ENCODE measurements at places on chromosomes 2 and 18. TPM values are rescaled to one million over a fixed set of nuclear protein-coding genes. Genes with fewer than 3 reads are reported as not detected.

Gene DLGAP1
- total RNA-seq, result 13.6 TPM

Gene SRD5A2
- total RNA-seq, result not detected

Gene EVX2
- 0.76 TPM for total RNA-seq

Gene CFC1
- total RNA-seq, result 1.8 TPM

Gene TFPI
- total RNA-seq, result 0.59 TPM

Gene PLCL1
- total RNA-seq, result 28.8 TPM

Gene RPRM
- 95.9 TPM for total RNA-seq

Gene OXER1
- not detected for total RNA-seq

Gene UGT1A3
- total RNA-seq, result not detected

Gene CXCR1
- total RNA-seq, result not detected

Gene CCDC74B
- 0.29 TPM for total RNA-seq

Gene RTKN
- 88.7 TPM for total RNA-seq

Gene SIX3
- 0.86 TPM for total RNA-seq

Gene SERPINB10
- not detected for total RNA-seq

Gene CKAP2L
- 3.3 TPM for total RNA-seq

Gene LDLRAD4
- total RNA-seq, result 0.29 TPM

Gene DHRS9
- not detected for total RNA-seq

Gene LIMS2
- total RNA-seq, result 0.29 TPM

Gene GALNT14
- total RNA-seq, result 14.4 TPM

Gene ABCG8
- total RNA-seq, result not detected

Gene DES
- 1.3 TPM for total RNA-seq

Gene LOXHD1
- total RNA-seq, result not detected

Gene GAREM1
- total RNA-seq, result 8.7 TPM

Gene HS1BP3
- 23.8 TPM for total RNA-seq

Gene METTL8
- 10.9 TPM for total RNA-seq

Gene TEKT4
- total RNA-seq, result not detected

Gene ZNF532
- 217 TPM for total RNA-seq

Gene BBS5
- total RNA-seq, result 3.3 TPM

Gene ARHGEF4
- total RNA-seq, result 6.1 TPM

Gene SP5
- 1.8 TPM for total RNA-seq

Gene LCT
- total RNA-seq, result not detected

Gene GRHL1
- total RNA-seq, result 4.3 TPM
